ENCODE measurements at places on chromosomes 12 and 14. TPM values are rescaled to one million over a fixed set of nuclear protein-coding genes. Genes with fewer than 3 reads are reported as not detected.

GRCh38 chr14:90045616-90046015, 16.2 kb upstream of the KCNK13 start:
- H3K27ac ChIP-seq = no peak overlapping the region
- H3K27me3 ChIP-seq = no peaks in the 10 kb centered on the region
- DNase-seq = no peak

- DNase-seq = no peak
- no peak overlapping the region for H3K4me3 ChIP-seq
- H3K27ac ChIP-seq = no peak overlapping the region
- H3K4me1 ChIP-seq = no peaks in the 10 kb centered on the region
Observed at GRCh38 chr14:106294324-106294723, 767.9 kb downstream of the TMEM121 start.

- no peak overlapping the region for H3K4me3 ChIP-seq
- DNase-seq = peak; percentile 24
- peaks cover 6% of the 10 kb centered on the region for H3K4me1 ChIP-seq
- no peaks in the 10 kb centered on the region for H3K27me3 ChIP-seq
- H3K27ac ChIP-seq = no peak overlapping the region
Observed at GRCh38 chr12:89084751-89085150, 267.6 kb downstream of the DUSP6 start.

GRCh38 chr12:70507442-70507841, 129.8 kb downstream of the PTPRB start:
- H3K36me3 ChIP-seq = no peaks in the 10 kb centered on the region
- no peak overlapping the region for H3K4me3 ChIP-seq
- H3K27me3 ChIP-seq = no peaks in the 10 kb centered on the region
- no peak overlapping the region for H3K27ac ChIP-seq

Gene NFATC4
- 38.6 TPM for total RNA-seq

Gene KRT3
- not detected for total RNA-seq

Gene TC2N
- total RNA-seq = 64.5 TPM

Data from lung (tissue), 17 donors.